ENCODE measurements at places on chromosomes 5 and 9.

DNA sequence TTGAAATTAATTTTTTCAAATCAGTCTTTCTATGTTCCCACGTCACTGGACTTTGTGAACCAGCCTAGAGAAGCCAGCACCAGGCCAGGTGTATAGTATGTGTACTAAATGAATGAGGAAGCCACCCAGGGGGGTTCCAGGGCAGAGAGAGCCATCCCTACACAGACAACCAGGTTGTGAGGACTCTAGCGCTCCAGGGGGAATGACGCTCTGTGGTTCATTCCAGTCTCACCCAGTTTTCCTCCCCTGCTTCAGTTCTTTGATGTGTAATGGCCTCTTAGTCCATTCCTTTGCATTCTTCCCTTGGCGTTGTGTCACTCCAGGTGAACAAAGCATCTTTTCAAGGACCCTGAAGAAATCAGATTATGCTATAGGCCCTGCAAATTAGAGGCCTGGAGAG is 330.6 kb downstream of the NSG2 start:
- no peak for DNase-seq
- H3K4me1 ChIP-seq, result peaks cover 17% of the 10 kb centered on the region
- peaks cover 8% of the 10 kb centered on the region for H3K27me3 ChIP-seq
- H3K4me3 ChIP-seq, result no peak overlapping the region
- no peak overlapping the region for H3K27ac ChIP-seq

GRCh38 chr5:2038321-2039179 is 155.8 kb upstream of the IRX4 start:
- peaks cover 61% of the 10 kb centered on the region for H3K27me3 ChIP-seq
- H3K36me3 ChIP-seq, result no peaks in the 10 kb centered on the region
- peak overlapping the region; percentile 54 for H3K4me3 ChIP-seq
- DNase-seq, result peak; percentile 96
- H3K27ac ChIP-seq, result no peak overlapping the region
- peaks cover 5% of the 10 kb centered on the region for H3K4me1 ChIP-seq

DNA sequence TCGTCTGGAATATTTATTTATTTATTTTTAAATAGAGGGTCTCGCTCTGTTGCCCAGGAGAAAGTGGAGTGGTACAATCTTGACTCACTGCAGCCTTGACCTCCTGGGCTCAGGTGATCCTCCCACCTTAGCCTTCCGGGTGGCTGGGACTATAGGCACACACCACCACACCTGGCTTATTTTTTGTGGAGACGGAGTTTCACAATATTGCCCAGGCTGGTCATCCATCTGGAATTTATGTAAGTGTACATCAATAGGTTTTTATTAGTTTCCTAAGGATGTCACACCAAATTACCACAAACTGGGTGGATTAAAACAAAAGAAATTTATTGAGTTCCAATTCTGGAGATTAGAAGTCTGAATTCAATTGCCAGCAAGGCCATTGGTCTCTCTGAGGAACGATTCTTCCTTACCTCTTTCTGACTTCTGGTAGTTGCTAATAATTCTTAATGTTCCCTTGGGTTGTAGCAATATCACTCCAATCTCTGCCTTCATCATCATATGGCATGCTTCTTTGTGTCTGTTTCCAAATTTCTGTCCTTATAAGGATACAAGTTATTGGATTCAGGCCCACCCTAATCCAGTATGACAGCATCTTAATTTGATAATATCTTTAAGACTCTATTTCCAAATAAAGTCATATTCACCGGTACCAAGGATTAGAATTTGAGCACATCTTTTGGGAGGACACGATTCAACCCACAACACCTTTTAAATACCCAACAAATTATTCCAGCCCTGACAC is 16.3 kb upstream of the RAD23B start:
- no peak overlapping the region for H3K27ac ChIP-seq
- peaks cover 11% of the 10 kb centered on the region for H3K36me3 ChIP-seq
- H3K4me1 ChIP-seq, result no peaks in the 10 kb centered on the region
- H3K27me3 ChIP-seq, result peaks cover 4% of the 10 kb centered on the region
- no peak for DNase-seq

DNA sequence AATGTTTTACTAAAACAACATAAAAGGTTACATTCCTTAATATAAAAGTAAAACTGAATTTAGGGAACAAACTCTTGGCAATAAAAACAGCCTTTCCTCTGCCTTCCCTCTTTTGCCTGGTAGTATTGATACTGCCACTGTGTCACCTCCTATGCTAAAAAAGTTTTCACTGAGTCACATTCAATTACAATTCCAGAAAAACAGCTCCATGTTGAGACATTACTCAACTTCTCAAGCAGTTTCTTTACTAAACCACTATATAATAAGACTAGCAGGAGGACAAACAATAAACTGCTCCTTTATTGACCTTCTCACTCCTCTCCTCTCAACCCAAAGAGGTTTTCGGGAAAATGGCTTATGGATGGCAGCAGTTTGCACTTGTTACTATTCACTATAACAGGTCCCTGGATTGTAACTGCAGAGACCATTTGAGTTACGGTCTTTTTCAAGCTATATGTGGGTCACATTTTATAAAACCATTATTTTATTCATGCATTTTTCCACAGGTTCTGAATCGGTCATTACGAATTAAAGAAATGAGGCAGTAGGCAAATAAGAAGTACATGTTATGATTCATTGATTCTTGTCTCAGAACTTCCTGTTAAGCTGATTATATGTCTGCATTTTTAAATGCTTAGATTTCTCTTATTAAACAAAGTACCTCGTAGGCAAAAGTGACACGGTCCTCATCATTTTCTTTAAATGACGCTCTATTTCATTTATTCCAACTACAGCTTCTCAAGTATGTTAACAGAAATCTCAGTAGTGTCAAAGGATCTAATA is 2.1 kb downstream of the ZDHHC21 start:
- no peak for DNase-seq
- peaks cover 38% of the 10 kb centered on the region for H3K36me3 ChIP-seq
- H3K27me3 ChIP-seq, result peaks cover 22% of the 10 kb centered on the region
- H3K27ac ChIP-seq, result no peak overlapping the region
- peaks cover 34% of the 10 kb centered on the region for H3K4me1 ChIP-seq
- peak overlapping the region; percentile 19 for H3K4me3 ChIP-seq

DNA sequence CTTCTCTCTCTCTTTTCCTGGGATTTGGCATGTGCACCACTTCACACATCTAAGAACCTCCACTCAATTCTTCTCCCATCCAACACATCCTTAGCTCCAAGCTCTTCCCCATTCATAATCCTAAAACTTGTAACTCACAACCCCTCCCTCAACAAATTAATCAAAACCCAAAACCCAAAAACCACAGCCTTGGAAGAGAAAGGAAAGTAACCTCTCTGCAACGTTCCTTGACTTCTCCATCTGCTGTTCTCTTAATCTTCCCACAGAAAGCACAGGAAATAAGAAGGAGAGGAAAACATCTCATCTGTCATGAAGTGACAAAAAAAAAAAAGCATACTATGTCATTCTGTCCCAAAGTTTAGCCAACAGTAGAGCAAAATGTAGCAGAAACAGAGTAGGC is 66.2 kb downstream of the DRD1 start:
- no peak overlapping the region for H3K4me3 ChIP-seq
- H3K27ac ChIP-seq, result no peak overlapping the region
- DNase-seq, result no peak
- peaks cover 22% of the 10 kb centered on the region for H3K4me1 ChIP-seq
- H3K27me3 ChIP-seq, result peaks cover 72% of the 10 kb centered on the region

- DNase-seq, result no peak
- peaks cover 37% of the 10 kb centered on the region for H3K4me1 ChIP-seq
- H3K27me3 ChIP-seq, result no peaks in the 10 kb centered on the region
Measured at GRCh38 chr5:58898006-58898405, 315.1 kb downstream of the RAB3C start.

DNA sequence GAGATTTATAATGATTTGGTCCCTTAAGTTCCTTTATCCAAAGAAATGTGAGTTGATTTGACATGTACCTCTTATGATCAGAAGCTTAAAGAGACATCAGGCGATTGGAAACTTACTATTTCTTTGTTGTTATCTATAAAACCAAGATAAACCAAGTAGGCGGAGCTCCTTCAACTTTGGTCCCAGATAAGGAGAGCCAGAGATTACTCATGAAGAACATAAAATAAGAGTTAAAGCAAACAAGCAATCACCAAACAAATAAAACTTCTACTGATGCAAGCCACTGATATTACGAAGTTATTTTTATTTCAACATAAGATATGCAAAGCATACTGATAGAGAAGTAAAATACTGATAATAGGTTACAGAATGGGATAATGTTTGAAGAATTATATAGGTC is 141.5 kb upstream of the CDH18 start:
- no peaks in the 10 kb centered on the region for H3K36me3 ChIP-seq
- H3K27ac ChIP-seq, result no peak overlapping the region
- H3K27me3 ChIP-seq, result peaks cover 3% of the 10 kb centered on the region
